Skeletal muscle cell (primary cell): ENCODE measurements at places on chromosomes 6 and 20.

DNA sequence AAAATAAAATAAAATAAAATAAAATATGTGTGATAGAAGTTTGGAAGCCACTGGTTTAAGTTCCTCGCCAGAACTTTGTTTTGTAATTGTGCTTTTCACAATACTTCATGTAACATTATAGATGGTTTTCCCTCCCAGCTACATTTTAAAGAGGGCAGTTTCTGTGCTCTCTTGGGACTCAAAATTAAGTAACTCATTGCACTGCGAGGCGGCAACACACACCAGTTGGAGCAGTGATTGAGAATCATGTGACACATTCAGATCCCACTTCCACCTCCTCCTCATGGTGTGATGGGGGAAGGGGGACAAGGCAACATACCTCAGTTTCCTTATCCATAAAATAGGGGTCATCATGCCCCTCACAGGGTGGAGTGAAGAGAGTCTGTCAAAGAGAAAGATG, 7.5 kb downstream of the C2 start:
- DNase-seq = no peak

GRCh38 chr6:88008831-88009231, 38.8 kb upstream of the SPACA1 start:
- peak; percentile 15 for DNase-seq

- peak; percentile 96 for DNase-seq
Observed at GRCh38 chr6:64224819-64225218, 589.2 kb downstream of the PHF3 start.

DNA sequence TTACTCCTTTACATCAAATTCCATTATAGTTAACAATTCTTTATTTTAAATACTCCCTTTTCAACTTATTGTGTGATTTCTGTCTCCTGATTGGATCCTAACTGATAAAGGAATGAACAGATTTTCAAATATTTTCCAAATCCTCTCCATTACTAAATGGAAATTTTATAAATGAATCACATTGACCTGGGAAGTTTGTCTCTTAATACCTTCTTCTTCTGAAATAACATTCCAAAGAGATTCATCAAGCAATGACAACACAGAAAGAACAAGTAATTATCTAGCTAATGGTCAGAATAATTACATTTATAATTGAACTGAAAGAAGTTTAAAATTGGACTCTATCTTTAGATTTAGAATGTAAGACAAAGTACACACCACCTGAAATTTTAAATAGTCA, 515.4 kb upstream of the PTCHD4 start:
- no peak for DNase-seq

DNA sequence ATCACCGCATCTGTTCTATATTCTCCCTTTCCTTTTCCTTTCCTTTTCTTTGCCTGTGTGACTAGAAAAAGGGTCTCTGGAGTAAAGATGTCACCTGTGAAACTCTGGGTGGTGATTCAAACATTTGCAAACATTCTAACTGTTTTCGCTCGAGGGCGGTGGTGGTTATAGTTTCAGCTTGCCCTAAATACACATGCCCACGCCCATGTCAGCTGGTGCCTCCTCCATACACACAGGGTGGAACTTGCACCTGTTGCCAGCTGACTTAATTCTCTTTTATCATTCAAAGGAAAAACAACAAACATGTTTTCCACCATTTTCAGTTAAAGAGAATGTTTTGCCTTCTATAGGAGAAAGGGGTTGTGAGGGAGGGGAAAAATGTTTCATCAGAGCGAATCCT, 381.9 kb upstream of the ARID1B start:
- DNase-seq = no peak

DNA sequence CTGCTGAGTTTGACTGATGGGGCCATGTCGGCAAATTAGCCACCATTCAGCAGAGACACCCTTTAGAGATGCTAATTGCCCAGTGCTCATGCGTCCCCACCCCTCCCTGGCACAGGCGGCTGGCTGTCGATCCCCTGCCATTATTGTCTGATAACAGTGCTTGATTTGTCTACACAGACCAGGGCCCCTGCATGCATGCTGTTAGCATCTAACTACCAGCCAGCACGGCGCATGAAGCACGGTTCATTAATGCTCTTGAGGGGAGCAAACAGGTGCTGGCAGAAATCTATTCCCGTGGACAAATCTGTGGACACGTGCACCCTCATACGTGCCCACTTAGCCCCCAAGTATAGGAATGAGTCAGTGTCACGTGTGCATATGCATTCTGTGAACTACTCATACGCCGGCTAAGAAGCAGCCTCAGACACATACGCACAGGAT, 32.2 kb downstream of the KCNB1 start:
- no peak for DNase-seq

GRCh38 chr6:152124429-152125074, 317.1 kb downstream of the ESR1 start:
- peak; percentile 30 for DNase-seq

DNA sequence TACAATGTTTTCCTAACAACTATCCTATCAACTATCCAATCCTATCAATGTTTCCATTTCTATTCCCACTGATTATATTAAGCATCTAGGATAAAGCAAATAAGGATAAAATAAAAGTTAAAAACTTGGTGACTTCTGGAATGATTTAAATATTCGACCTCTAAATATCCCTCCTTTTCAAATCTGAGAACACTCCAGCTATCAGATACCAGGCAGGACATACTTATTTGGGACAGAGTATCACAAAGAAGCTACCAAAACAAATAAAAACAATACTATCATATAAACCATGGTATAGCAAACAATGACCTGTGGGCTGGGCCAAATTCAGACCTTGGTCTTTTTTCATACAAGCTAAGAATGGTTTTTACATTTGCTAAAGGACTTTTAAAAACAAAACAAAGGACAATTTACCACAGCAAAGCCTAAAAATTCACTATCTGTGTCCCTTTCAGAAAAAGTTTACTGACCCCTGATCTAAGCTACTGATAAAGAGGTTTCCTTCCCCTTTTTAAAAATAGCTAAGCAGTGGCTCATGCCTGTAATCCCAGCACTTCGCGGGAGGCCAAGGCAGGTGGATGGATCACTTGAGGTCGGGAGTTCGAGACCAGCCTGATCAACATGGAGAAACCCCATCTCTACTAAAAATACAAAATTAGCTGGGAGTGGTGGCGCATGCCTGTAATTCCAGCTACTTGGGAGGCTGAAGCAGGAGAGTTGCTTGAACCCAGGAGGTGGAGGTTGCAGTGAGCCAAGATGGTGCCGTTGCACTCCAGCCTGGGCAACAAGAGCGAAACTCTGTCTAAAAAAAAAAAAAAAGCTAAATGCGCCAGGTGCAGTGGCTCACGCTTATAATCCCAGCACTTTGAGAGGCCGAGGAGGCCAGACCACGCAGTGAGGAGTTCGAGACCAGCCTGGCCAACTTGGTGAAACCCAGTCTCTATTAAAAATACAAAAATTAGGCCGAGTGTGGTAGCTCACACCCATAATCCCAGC, 6.0 kb downstream of the NUP153 start:
- DNase-seq = no peak

DNA sequence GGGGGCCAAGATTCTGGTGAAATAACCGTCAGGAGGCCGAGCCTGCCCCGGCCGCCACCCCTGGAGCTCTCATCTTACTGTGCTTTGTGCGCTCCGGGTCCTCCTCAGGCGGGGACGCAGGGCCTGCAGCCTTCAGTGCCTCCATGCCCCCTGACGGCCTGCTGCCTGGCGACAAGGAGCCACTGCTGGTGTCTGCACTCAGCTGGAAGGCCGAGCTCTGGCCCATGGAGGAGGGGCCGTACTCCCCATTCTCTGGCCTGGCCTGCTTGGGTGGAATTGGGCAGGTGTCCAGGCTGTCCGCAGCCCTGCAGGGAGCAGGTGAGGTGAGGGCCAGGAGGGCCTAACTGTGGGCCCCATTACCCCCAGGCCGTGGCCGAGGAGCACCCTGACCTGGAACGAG, 5.3 kb downstream of the ZNF512B start:
- no peak for DNase-seq
